ENCODE measurements at places on chromosomes 7 and 10.
A peak's percentile ranks its signal among the peaks of the same experiment; 100 is the strongest.

DNA sequence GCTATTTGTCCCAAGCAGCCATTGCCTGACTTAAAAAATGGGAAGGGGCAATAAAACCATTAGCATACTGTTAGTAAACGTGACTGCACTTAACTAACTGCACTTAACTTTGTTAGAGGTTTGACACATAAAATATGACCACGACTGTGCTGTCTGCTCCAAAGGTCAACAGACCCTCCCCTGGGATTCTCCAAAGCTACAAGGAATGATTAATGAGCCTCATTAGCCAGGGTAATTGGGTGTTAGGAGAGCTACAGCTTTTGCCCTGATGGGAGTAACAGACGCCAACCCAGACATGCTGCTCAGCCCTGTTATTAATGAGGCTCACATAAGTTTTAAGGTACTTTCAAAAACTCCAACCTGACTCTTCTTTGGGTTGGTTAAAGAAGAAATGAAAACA lies 129.4 kb upstream of the PLPP4 start:
- DNase-seq = no peak

GRCh38 chr7:1523208-1523607 lies 7.3 kb upstream of the MAFK start:
- no peak for DNase-seq

GRCh38 chr7:127803626-127804025 lies 151.6 kb downstream of the SND1 start:
- no peak for DNase-seq

- DNase-seq = no peak
These were observed 6.3 kb downstream of the ZNF394 start for GRCh38 chr7:99493823-99494222.

- DNase-seq = peak; percentile 96
These were observed 90.0 kb downstream of the GSAP start for GRCh38 chr7:77326131-77326530.

GRCh38 chr10:95260909-95261552 lies 29.8 kb downstream of the PDLIM1 start:
- no peak for DNase-seq

DNA sequence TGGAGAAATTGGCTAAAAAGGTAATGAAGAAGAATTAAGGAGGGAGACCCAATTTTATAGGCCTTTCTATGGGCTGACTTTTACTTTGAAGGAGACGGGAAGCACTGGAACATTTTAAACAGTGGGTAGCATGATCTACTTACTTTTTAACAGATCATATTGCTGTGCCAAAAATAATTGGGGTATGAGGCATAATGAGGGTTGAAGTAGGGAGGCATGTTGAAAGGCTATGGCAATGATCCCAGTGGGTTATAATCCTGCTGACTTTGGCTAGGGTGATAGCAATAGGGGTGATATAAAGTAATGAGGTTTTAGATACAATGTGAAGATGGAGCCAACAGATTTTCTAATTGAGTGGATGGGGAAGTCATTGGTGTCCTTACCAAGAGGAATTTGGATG lies 73.2 kb downstream of the GPR37 start:
- no peak for DNase-seq

DNA sequence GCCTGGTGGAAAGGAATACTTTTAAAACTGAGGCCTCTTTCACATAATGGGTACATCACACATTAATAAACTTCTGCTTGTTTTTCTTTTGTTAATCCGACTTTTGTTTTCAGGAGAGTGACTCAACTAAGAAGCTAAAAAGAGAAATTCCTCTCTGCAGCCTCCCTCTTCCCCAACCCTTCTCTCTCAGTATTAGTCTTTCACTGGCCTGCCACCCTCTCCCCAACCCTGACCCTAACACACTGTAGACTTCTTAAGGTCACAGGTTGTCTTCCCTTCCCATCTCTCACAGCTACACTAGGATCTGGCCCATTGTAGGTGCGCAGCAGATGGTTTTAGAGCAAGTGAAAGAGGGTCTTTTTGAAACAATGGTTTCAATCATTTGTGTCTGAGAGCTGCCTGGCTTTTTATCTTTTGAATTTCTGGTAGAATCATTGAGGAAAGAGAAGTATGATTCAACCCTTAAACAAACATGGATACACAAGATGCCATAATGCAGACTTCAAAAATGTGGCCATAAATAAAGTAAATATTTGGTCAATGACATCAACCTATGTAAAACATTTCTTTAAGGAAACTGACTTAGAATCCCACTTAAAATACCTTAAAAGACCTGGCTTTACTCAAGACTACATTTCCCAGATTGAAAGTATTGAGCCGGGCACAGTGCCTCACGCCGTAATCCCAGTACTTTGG lies 17.9 kb upstream of the FFAR4 start:
- no peak for DNase-seq

DNA sequence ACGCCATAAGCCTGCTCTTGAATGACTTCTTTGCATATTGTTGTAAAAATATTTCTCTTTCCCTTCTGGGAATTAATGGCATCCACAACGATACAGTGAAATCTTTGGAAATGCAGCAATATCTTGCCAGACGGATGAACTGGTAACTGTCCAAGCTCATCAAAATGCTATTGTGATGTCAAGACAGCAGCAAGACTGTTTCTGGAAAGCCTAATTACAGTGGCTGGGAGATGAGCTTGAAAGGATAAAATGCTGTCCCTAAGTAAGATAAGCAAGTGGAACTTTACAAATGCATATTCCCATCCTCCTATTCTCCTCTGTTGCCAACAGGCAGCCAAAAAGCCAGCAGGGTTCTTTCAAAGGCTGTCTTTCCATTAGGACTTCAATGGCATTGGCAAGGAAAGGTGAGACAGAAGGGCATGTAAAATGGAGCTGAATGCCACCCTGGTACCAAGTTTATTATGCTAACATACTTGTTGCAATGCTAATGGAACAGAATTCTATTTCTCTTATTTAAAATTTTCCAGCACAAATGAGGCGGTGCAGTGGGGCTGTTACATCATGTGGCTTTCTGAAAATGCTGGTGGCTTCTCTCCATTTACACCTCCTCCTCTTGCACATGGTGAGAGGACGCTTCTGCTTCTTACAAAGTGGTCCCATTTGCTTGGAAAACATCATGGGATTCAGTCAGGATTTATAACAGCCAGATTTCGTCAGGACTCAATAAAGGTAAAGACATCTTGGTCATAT lies 178.3 kb upstream of the PTER start:
- no peak for DNase-seq

DNA sequence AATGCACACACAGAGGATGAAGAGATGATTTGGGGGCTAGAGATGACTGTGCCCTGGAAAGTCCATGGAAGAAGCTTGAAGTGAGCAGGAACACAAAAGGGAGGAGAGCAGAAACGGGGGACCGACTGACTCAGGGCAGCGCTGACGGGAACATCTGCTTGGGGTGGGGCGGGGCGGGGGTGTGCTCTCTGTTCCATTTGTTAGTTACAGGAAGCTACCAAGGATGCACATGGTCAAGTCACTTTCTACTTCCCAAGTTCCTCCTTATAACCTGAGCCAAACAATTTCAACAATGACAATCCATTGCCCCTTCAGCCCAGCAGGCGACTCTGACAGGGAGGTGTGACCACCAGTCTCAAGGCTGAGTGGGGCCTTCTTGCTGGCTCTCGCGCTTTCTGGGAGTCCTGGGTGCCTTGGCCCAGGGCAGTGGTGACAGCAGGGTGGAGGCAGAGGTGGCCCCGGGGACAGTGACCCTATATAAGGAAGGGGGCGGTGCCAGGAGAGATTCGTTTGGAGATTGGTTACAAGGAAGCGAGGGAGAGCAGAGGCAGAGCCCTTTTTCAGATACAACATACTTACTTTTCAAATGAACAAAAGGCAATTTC lies 39.6 kb downstream of the CLEC2L start:
- DNase-seq = no peak

GRCh38 chr10:78686444-78687060 lies 382.2 kb upstream of the ZMIZ1 start:
- no peak for DNase-seq

GRCh38 chr10:100153239-100153825 lies 32.5 kb downstream of the ERLIN1 start:
- no peak for DNase-seq

GRCh38 chr10:8272794-8273425 lies 218.4 kb downstream of the GATA3 start:
- DNase-seq = no peak

DNA sequence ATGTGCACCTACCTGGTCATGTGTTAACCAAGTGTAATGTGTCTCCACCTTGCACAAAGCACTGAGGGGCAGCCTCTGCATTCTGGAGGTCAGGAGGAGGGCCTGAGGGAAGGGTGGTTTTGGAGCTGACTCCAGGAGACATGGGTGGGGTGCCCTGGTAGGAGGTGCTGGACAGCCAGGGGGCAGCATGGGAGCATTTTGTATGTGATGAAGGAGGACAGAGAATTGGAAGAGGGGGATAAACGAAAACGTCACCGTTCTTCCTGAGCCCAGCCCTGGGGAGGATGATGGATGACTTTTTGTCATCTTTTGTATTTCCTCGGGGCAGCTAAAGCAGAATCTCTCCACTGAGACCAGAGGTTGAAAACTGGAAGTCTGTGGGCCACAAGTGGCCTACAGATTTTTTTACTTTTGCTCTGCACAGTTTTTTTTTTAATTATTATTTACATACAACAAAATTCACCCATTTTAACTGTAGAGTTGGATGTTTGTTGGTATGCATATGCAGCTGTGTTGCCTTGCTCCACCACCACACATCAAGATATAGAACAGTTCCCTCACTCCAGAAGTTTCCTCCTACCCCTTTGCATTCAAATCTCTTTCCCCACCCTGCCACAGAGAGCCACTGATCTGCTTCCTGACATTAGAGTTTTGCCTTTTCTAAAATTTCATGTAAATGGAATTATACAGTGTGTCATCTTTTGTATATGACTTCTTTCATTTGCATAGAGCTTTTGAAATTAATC lies 242.5 kb downstream of the VTI1A start:
- DNase-seq = peak; percentile 13

DNA sequence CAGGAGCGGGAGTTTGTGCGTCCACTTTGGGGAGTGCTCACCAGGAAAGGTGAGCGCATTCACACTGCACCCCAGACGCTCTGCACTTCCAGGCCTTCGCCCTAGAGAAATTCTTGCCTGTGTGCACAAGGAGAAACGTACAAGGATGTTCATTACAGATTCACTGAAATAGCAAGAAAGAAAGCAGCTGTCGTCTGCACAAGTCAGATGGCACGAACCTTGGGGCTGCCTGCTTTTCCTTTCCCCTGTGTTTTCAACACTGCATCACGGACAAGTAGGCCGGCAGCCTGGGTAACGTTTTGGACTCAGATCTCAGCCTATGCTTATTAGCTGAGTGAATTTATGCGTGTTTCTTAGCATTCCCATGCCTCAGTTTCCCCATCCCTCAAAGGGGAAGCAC lies 546.8 kb upstream of the FOXK1 start:
- DNase-seq = no peak

- DNase-seq = no peak
These were observed 21.6 kb downstream of the IRF5 start for GRCh38 chr7:128959296-128959695.

DNA sequence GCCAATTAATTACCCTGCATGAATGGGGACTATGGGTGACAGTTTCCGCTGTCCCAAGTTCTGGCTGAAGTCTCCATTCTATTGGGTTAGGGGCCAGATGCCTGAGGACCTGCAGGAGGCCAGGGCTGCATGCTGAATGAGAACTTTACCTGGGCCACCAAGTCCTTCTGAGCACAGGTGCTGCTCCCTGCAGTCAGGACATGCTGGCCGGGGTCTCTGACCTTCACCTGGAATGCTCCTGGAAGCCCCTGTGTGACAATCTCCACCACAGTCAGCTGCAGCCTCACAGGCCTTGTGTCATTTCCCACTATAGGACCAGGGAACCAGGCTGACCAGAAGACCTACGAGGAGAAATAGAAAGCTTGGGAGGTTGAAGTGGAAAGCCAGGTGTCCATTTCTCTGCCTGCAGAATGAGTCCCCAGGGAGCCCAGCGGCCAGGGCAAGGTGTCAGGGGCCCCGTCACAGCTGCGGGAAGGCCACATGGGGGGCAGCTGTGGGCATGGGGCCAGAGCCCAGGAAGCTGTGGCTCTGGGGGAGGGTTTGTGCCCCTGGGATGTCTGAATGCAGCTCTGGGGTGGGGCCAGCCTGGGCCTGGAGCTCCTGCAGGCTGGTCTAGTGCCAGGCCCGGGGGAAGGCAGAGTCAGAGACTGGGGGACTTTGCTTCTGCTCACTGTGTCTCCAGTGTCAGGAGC lies 5.6 kb upstream of the GIMAP8 start:
- DNase-seq = no peak

GRCh38 chr10:36720895-36721294 lies 404.5 kb upstream of the ANKRD30A start:
- no peak for DNase-seq

DNA sequence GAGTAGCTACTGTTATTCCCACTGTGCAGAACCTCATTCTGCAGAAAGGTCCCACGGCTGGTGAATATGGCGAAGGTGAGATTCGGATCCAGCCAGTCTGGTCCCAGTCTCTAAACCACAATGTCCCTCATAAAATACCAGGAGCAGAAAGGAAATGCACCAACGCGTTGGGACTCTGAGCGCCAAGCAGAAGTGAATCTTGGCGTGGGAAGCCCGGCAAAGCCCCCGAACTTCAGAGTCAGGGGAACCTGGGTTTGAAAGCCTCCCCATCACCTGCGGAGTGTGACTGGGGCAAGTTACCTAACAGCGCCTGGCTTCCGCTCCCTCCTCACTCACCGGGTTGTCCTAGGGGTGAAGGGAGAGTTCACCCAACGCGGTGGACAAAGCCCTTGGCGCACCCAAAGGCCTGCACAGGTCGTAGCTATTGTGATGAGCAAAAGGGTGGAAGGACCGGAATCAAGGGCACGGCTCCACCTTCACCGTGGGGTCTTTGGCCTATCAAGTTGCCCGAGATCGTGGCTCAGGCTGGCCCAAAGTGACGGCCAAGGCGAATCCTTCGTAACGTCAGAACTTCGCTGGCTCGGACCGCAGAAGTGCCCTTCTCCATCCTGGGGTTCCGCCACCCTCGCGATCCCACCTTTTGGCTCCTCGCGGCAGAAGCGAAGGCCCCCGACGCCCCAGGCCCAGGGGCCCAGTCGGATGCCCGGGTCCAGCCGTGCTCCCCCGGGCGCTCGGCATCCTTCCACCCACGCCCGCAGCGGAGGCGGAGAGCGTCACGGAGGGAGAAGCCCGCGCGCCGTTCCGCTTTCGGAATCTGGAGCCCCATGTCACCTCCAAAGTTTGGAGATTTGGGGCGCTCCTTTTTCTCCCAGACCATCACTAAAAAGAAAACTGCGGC lies 811 bp downstream of the RGS10 start:
- DNase-seq = no peak

GRCh38 chr7:36949711-36950600 lies 225.7 kb upstream of the AOAH start:
- DNase-seq = no peak

DNA sequence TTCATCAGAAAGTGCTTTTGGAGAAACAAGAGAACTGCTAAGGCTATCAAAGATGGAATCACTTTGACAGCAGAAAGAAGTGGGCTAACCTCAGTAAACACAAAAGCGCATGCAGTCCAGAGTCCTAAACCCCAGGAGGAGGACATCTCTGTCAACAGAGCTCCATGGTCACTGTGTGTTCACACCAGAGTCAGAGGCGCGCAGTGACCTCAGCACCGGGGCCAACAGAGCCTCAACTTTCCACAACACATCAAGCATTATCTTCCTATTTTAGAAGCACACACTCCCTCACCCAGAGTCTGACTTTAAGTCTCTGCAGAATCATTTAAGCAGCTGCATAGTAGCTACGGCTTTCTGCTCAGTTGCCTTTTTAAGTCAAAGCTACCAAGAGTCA lies 195.3 kb downstream of the DIP2C start:
- DNase-seq = no peak
